ENCODE measurements at places on chromosomes 1 and 21.

DNA sequence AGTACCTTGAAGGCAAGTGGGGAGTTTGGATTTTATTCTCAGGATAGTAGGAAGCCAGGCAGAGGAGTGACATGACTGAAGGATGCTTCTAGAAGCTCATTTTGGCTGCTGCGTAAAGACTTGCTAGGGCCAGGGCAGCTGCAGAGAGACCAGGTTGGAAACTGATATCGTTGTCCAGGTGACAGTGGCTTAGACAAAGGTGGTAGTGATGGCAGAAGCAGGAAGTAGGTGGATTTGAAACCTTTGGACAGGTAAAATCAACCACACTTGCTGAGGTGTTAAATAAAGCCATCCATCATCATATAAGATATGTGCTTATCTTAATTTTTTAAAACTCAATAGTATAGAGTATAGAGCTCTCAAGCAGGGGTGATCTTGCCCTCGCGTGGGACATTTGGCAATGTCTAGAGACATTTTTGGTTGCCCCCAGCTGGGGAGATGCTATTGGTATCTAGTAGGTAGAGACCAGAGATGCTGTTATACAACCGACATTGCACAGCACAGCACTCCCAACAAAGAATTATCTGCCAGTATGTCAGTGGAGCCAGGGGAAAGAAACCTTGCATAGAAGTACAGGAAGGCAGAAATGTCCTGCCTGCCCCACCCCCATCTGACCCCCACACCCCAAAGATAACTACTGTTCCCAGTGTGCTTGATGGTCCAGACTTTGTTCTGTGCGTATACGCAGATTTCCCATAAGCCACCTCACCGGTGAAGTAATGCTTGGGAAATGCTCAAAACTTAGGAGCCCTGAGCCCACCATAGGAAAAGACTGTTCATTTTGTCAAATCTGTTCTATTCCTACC lies 31.1 kb downstream of the TMEM51 start:
- DNase-seq: no peak

GRCh38 chr1:13723810-13724209 lies 23.8 kb downstream of the PRDM2 start:
- no peak for DNase-seq

DNA sequence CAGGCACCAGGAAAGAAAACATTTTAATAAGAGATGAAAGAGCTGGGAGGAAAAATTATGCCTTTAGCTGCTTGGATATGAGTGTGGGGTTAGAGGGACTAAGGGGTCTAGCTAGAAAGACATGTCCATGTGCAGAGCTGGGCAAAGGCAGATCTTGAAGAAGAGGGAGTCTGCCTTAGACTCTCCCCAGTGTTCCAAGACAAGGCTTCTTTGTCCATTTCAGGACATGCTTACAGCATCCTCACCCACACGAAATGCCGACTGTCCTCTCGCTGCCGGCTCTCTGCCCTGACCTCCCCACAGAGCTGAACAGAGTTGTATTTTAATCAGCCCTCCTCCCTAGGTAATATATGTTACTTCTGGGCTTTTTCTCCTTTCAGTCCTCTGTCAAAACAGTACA lies 100.7 kb upstream of the ATP1B1 start:
- no peak for DNase-seq

DNA sequence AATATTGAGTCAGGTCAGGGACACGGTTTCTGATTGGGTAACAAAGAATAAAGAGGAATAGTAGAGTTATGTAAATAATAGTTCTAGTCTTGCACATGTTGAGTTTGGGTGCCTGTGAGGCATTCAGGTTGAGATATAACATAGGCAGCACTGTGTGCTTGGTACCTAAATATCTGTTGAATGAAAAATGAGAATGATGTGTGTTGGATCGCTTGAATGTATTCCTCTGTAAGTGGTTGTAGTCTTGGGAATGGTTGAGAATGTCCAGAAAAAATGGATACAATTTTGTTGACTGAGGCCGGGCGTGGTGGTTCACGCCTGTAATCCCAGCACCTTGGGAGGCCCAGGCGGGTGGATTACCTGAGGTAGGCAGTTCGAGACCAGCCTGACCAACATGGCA lies 116.3 kb upstream of the HNRNPU start:
- DNase-seq: no peak

DNA sequence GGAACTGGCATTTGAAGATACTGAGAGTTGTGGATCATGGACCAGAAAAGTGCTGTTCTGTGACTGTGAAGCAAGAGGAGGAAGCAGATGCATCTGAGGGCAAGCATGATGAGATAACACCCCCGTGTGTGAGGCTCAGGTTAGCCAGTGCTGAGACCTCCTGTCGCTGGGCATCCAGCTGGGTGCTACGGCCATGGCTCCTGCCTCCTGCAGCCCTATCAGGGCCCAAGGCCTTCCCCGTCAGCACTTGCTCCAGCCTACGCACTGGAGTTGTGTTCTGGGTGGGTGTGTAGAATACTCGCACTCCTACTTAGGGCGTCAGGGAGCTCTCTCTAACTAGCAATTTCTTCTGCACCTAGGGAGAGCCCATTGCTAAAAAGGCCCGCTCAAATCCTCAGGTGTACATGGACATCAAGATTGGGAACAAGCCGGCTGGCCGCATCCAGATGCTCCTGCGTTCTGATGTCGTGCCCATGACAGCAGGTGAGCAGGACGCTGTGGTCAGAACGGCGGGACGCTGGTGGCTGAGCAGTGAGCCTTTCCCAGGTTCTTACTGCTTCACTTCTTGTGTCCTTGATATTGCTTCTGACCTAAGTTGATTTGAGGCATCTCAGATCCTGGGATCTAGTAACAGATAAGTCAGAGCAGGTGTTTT lies 6.5 kb downstream of the PPIE start:
- DNase-seq: no peak

DNA sequence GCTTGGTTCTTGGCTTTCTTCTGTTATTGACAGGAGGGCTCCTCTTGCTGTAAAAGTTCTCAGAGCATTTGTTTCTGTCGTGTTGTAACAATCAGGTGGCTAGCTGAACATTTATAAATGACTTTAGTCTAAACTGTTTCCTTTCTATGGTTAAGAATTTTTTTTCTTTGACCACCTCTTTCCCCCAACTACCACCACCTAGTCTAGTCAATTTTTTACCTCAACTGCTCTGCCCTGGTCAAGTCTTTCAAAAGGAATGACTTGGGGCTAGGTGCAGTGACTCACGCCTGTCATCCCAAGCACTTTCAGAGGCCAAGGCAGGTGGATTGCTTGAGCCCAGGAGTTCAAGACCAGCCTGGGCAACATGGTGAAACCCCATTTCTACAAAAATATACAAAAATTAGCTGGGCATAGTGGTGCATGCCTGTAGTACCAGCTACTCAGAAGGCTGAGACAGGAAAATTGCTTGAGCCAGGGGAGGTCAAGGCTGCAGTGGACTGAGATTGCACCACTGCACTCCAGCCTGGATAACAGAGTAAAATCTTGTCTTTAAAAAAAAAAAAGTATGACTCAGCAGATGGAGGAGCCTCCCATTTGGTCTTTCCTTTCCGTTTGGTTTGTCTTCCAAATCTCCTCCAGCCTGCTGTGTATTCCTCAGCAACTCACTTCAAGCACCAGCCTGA lies 40.7 kb downstream of the MAP3K21 start:
- no peak for DNase-seq

- no peak for DNase-seq
These were observed 34.9 kb downstream of the SSBP3 start for GRCh38 chr1:54371038-54371941.

GRCh38 chr1:170853302-170853701 lies 82.0 kb upstream of the MROH9 start:
- DNase-seq: no peak

- DNase-seq: no peak
These were observed 1079.1 kb downstream of the TTLL7 start for GRCh38 chr1:82919837-82920236.

DNA sequence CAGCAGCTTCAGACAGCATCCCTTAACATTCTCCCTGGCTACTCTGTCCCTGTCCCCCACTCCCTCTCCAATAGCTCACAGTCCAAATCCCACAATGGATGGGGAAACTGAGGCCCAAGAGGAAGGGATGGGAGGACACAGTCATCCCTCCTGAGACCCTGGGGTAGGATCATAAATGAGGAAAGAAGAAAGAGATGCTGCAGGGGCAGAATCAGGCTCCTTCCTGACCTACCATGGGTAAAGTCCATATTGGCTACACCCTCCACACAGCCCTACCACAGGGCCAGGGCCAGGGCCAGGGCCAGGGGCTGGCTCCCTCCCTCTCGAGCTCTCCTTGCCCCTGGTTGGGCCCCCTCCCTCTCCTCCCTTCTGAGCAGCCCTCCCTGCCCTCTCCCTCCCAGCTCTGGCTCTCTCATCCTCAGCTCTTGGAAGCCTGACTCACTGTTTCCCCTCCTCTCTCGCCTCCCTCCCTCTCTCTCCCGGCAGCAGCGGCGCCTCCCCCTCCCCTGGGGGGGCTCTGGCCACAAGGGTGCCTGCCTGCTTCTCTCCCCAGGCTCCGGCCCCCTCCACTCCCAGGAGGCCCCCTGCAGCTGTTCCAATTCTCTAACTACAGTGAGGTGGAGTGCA lies 4.9 kb downstream of the AHDC1 start:
- no peak for DNase-seq

DNA sequence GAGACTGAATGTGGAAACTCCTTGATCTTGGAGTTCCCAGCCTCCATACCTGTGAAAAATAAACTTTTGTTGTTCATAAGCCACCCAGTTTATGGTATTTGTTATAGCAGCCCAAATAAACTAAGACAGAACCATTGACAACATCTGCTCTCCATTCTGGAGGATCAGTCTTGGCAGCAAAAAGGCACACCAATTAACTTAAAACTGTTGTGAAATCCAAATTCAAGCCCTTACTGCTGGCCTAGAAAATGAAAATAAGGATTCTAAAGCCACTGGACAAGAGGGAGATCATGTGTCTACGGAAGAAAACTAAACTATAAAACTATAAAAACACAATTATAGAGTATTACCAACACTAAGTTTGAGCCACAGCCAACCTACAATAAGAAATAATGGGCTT lies 172.1 kb upstream of the RNPC3 start:
- no peak for DNase-seq

- no peak for DNase-seq
These were observed 564.2 kb upstream of the ZRANB2 start for GRCh38 chr1:71645015-71645414.

All from central memory CD4-positive, alpha-beta T cell (primary cell).